T-helper 9 cell (primary cell): ENCODE measurements at places on chromosomes 11 and 22.

- DNase-seq, result no peak
Measured at GRCh38 chr11:61503135-61503770, 5.3 kb upstream of the LRRC10B start.

GRCh38 chr11:126567419-126567818 is 211.9 kb downstream of the ST3GAL4 start:
- DNase-seq, result no peak

DNA sequence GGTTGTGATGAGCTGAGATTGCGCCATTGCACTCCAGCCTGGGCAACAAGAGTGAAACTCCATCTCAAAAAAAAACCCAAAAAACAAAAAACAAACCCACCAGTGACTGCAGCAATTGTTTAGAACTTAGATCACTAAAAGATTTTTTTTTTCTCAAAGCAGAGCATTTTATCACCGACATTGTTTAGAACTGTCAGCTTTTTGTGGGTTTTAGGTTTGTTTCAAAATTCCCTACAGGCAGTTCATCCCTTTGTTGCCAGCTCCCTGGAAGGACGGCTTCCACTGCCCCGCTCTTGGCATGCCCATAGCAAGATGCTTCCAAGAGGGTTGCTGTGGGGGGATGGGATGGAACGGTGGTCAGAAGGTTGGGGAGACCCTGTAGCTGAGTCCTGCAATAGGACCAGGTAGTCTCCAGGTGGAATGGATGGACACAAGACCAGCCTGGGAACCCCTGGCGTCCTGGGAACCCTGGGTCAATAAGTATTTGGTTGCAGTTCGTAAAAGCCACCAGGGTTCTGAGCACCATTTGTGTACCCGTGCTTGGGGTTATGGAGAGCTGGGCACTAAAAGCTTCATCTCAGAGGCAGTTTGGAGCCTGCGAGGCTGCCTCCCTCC is 46.7 kb downstream of the TSPAN18 start:
- no peak for DNase-seq

DNA sequence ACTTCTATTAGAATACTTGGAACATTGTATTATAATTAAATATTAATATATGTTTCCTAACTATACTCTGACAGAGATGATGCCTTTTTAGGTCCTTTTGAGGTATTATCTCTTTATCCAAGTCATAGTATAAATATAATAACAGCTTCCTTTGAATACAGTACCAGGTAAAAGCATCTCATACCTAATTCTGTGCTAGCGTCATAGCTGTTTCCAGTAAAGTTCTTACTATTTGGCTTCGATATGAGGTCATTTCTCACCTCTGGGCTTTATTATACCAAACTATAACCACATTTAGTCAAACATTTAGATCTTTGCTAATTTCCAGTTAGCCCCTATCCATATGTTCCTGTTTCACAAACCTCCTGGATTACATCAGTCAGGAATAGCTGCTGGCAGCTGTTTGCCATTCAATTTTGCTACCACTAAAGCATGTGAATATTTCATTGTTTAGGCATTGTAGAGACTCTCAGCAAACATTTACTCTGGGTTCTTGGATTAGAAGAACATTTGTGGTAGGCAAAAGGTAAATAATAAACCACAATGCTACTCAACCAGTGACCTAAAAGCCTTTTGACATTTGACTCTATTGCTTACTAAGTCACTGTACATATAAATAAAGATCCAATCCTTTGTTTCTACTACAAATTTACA is 255.1 kb downstream of the TTC28 start:
- no peak for DNase-seq

- DNase-seq, result no peak
Measured at GRCh38 chr11:31884080-31884479, 73.0 kb upstream of the PAX6 start.

GRCh38 chr11:66563832-66564231 is 4.6 kb downstream of the CTSF start:
- no peak for DNase-seq

- DNase-seq, result no peak
Measured at GRCh38 chr11:68160100-68160695, 39.0 kb upstream of the CHKA start.

DNA sequence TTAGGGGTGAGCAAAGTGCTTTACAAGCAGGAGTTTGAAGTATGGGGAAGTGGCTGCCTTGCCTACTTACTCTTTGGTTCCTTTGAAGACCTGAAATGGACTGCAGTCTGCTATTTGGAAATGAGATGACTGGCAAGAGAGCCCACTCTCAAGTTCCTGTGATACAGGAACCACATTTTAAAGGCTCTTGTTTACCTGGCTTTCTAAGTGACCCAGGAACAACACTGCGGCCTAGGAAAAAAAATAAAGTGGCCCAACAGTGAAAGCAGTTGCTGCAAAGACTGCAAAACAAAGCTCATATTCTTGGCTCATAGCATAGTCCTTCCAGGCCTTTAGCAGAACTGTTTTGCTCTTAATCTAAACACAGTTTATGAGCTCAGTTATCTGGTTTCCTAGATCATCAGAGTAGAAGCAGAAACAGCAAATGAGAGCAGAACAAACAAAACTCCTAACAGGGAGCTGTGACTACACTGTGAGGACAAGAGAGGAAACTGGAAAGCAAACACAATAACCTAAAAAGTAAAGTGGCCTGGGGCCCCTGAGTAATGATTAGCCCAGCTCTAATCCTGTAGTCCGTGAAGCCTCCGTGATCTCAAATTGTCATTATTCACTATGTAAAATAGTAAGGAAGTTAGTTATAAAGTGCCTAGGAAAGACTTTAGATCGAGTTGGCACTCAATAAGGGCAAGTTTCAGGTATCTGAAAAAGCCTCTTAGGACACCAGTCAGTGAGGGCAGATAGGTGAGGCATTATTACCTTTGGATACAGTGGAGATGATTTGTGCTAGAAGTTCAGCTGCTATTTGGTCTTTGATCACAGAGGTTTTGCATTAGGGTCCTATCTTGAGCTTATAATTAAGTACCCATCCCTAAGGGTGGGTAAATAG is 11.5 kb downstream of the CCDC117 start:
- DNase-seq, result no peak

DNA sequence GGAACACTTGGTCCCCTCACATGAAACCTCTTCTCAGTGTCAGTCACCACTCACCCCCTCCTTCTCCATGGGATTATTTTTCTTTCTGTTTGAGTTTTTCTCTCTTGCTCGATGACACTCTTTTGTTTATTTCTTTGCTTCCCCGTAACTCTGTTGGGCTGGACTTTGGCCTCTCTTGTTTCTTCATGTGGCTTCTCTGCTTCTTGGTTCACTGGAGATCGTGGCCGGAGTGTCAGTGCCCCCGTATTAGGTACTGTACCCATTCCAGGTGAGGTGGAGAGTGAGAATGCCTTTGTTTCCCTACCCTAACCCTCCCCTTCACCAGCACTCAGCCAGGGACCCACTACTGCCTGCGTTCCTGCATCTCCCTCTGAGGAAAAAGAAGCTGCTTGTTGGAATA is 32.5 kb downstream of the CYB5R2 start:
- DNase-seq, result no peak

- no peak for DNase-seq
Measured at GRCh38 chr11:8766043-8766987, 83.7 kb downstream of the RPL27A start.

GRCh38 chr11:122893131-122893530 is 10.6 kb downstream of the JHY start:
- DNase-seq, result no peak

DNA sequence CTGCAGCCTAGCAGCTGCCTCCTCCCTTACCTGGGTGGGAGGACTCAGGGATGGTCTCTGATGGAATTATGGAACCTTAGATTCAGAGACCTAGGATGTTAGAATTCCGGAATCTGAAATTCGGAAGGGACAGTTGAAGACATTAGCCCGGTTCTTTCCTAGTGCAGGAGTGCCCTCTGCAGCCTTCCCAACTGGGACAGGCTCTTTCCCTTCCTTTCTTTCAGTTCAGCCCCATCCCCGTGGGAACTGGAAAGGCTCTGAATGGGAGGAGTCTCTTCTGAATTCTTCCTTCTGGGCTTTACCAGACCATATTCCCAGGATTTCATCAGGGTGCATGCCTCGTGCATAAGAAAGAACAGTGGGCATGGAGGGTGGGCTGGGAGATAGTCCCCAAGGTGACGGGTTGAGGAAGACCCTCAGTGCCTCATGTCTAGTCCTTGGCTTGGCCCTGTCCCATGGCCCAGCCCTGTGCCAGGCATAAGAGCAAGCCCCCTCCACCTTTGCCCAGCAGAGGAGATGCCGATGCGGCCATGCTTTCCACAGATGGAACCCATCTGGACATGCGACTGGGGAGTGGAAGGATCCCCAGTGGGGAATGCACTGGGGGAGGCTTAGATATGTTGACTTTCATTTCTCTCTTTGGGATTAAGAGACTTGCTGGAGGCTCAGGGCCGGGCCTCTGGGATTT is 14.4 kb downstream of the DNAJB13 start:
- no peak for DNase-seq

- DNase-seq, result no peak
Measured at GRCh38 chr22:37044634-37045625, 6.6 kb upstream of the KCTD17 start.

GRCh38 chr11:115257270-115257669 is 246.9 kb downstream of the CADM1 start:
- no peak for DNase-seq

GRCh38 chr22:49101873-49102272 is 725.8 kb downstream of the BRD1 start:
- DNase-seq, result no peak

DNA sequence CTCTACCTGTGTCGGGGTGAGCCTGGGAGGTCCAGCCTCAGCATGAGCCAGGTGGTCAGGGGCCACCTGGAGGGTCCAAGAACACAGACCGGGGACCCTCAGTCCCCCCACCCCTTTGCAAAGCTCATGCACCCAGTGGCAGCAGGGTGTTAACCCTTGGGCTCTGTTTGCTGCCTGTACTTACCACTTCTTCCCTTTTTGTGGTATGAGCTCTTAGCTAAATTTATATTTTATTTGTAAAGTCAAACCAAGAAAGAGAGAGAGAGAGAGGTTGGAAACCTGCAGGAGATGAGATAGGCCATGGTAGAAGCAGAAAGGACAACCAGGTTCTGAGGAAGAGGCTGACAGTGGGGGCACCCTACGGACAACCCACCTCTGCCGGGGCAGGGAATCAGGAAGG is 29.9 kb downstream of the IL10RA start:
- no peak for DNase-seq

DNA sequence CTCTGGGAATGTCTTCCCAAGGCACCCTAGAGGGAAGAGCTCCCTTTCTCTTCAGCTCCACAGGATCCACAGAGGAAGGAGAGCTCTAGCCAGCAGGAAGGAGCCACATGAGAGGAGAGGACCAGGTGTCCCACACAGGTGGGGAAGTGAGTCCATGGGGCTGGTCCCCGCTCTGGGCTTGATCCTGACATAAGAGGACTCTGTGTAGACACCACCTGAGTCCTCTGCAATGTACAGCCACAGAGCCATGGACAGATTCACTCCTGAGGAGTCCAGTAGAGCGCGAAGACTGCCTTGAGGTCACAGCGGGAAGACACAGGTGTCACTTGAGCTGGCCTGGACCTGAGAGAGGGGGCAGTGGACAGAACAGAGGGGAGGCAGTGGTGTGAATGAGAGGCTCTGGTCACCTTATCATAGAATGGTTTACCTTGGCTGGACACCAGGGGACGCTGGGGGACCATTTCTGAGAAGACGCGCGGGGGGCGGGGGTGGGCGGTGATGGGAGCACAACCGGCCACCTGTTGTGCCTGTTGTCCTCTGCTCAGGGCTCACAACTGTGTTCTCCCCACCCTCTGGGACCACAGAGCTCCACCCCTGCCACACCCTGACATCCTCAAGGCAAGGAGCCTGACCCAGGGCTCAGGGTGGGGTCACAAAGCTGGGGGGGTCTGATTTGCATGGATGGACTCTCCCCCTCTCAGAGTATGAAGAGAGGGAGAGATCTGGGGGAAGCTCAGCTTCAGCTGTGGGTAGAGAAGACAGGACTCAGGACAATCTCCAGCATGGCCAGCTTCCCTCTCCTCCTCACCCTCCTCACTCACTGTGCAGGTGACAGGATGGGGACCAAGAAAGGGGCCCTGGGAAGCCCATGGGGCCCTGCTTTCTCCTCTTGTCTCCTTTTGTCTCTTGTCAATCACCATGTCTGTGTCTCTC is 128.2 kb downstream of the ZNF280B start:
- DNase-seq, result no peak

- no peak for DNase-seq
Measured at GRCh38 chr22:41478891-41479521, 10.1 kb downstream of the ACO2 start.

DNA sequence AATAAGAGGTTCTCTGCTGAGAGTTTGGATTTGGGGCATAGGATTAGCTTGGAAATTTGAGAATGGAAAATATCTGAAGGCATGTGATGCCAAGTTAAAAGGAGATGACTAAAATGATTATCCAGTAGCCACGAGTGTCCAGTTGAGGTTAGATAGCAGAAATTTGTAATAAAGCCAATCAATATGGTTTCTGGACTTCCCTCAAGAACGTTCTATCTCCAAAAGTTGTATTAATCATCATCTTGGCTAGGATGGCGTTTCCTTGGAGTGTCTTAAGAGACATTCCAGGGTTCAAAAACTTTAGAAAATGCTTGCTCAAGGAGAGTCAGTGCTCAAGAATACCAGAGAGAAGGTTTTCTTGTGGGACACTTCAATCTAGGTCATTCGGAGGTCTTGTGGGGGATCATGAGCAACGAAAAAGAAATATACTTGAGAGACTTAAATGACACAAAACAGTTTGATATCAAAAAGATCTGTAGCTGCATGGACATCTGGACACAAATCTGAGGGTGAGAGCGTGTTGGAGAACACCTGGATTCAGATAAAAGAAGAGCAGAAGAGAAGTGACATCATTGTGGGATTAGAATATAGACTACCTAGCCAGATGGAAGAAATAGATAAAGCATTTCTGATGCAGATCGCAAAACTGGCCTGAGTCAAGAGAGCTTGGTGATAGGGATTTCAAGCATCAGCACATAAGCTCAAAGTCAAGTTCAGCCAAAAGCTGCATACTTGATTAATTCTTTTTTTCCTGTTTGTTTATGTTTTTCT is 97.7 kb downstream of the ARFGAP2 start:
- no peak for DNase-seq

GRCh38 chr11:72014761-72015320 is 16.1 kb downstream of the IL18BP start:
- DNase-seq, result no peak

GRCh38 chr11:17822401-17822781 is 87.8 kb downstream of the KCNC1 start:
- DNase-seq, result no peak

DNA sequence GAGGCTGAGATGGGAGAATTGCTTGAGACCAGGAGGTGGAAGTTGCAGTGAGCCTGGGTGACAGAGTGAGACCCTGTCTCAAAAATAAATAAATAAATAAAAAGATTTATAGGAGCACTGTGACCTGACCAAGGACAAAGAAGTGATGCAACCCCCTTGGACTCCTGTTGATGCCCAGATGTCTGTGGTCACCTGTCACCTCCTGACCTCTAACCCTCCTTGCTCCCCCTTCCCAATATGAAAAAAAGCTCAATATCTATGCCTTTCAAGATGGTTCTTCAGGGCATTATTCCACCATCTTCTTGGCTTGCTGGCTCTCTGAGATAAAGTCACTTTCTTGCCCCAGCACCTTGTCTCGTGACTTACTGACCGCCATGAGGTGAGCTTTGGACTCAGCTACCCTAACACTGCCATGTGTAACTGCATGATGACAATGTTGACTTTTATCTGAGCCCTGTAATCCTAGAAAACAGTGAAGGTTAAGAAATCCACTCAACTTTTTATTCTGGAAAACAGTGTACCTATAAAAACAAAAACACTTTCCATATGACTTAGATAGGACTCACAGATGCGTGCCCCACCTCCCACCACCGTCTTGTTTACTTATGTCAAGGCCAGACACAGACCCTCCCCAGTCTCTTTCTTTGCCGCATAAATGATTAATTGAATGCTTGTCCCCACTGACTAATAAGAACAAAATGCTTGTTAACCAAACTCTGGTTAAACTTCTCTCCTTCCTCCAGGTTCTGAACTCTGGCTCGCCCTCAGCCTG is 360.5 kb downstream of the BUD13 start:
- no peak for DNase-seq
